ENCODE measurements at places on chromosomes 6 and 20.
A peak's percentile ranks its signal among the peaks of the same experiment; 100 is the strongest.

- DNase-seq, result no peak
Measured at GRCh38 chr6:73586416-73586974, 65.7 kb upstream of the EEF1A1 start.

DNA sequence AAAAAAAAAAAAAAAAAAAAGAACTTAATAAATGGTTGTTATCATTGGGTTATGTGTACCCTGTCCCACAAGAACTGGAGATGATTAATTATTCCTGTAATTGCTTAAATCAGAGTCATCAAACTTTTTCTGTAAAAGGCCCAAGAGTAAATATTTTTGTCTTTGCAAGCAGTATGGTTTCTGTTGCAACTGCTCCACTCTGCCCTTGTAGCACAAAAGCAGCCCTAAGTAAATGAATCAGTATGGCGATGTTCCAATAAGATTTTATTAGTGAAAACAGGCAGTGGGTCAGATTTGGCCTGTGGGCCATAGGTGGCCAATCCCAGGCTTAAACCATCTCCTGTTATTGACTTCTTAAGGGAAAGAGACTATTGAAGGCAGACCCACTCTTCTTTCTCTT is 252.7 kb downstream of the TSHZ2 start:
- DNase-seq, result no peak

- no peak for DNase-seq
Measured at GRCh38 chr6:8651998-8652397, 216.7 kb upstream of the SLC35B3 start.

DNA sequence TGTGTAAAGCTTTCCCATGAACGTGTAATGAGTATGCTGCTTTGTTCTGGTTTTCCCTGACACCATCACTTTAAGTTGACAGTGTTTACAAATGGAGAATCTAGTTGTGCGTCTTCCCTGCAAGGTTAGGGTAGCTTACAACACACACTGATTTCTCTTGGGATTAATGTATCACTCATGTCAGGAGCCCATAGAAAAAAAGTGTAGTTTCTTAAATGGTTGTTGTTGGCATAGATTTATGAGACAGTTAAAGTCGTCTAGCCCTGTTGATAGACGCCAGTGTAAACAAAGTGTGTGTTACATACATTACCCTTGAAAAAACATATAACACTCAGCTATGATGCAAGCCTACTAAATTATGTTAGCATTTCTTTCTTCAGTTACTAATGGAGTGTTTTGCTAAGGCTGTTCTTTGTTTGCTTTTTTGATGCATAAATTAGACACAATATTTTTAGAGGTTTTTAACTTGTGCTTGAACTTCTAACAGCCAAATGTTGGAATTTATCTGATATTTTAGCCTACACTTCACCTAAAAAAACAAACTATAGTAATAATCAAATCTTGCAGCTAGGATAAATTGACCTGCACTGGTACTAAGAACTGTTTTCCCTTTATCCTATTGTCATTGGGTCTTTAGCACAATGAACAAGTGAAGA is 88.6 kb downstream of the RNF217 start:
- no peak for DNase-seq

DNA sequence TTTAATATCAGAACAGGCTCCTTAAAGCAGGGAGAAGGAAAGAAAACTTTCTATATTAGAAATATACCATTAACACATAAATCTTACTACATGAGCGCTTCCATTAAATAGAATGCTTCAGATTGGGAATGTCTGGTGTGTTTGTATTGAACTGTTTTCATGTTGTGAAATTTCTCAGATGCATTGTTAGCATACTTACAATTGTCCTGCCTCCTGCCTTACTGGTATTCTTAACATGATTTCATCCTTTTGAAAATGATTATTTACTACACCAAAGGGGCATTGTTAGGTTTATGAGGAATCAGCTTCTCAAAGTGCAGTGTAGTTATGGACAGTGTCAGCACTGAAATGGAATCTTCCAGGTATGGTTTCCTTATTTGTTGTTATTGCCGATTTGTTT is 145.6 kb downstream of the MTFR2 start:
- DNase-seq, result no peak

DNA sequence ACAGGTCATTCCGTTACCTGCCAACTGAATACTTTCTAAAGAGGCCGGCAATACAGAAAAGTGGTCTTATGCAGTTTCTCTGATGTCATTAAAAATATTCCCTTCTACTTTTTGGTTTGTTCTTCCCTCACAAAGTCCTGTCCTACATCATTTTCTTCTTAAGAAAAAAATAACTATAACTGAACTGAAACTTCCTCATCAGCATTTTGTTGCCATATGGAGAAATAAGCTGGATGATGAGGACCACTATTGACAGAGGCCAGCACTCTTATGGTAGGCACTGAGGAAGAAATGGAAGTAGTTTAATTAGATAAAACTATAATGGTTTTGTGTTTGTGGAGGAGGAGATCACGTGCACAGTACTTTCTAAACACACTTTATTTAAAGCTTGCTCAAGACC is 274.9 kb downstream of the PHACTR1 start:
- no peak for DNase-seq

DNA sequence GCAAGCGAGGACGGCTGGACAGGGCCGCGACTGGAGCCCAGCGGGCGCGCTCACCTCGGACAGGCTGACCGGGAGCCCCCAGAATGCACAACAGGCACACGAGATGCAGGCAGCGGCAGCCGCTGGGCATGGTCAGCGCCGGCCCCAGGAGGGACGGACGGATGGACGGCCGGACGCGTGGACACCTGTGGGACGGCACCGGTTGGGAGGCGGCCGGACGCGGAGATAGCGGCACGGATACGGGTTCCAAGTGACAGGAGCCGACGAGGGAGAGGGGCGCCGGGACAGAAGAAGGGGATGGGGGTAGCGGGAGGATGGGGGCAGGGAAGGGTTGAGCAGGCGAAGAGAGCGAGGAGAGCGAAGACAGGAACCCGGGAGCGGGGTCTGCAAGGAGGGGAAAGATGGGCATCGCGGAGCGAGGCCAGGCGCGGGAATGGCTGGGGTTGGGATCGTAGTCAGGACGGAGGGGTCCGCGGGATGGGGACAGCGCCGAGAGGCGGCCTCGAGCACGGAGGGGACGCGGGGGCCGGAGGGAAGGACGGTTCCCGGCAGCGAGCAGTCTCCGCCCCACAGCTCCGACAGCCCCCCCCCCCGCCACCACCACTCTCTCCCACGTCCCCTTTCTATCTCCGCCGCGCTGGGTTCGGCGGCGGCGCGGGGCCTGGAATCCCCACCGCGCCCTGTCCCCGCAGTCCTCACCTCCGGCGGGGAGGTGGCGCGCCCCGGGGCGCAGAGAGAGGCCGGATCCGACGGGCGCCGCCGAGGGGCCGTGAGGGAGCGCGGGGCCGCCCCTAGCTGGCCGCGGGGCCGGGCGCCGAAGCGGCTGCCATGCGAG is 435 bp downstream of the DLK2 start:
- DNase-seq, result no peak

- DNase-seq, result no peak
Measured at GRCh38 chr6:163177892-163178420, 236.6 kb upstream of the QKI start.

GRCh38 chr6:41824571-41825569 is 37.4 kb downstream of the TOMM6 start:
- DNase-seq, result no peak

GRCh38 chr6:35569011-35569461 is 56.3 kb upstream of the TULP1 start:
- DNase-seq, result no peak

DNA sequence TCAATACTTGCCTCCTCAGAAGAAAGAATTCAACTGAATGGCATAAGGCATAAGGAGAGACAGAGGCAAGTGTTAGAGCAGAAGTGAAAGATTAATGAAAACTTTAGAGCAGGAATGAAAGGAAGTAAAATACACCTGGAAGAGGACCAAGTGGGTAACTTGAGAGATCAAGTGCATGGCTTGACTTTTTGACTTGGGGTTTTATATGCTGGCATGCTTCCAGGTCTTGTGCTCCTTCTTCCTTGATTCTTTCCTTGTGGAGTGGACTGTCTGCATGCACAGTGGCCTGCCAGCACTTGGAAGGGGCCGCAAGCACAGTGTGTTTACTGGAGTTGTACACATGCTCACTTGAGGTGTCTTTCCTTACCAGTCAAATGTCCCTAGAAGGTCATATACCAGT is 222.1 kb upstream of the UFL1 start:
- no peak for DNase-seq

- no peak for DNase-seq
Measured at GRCh38 chr6:122289762-122290539, 109.5 kb upstream of the HSF2 start.

DNA sequence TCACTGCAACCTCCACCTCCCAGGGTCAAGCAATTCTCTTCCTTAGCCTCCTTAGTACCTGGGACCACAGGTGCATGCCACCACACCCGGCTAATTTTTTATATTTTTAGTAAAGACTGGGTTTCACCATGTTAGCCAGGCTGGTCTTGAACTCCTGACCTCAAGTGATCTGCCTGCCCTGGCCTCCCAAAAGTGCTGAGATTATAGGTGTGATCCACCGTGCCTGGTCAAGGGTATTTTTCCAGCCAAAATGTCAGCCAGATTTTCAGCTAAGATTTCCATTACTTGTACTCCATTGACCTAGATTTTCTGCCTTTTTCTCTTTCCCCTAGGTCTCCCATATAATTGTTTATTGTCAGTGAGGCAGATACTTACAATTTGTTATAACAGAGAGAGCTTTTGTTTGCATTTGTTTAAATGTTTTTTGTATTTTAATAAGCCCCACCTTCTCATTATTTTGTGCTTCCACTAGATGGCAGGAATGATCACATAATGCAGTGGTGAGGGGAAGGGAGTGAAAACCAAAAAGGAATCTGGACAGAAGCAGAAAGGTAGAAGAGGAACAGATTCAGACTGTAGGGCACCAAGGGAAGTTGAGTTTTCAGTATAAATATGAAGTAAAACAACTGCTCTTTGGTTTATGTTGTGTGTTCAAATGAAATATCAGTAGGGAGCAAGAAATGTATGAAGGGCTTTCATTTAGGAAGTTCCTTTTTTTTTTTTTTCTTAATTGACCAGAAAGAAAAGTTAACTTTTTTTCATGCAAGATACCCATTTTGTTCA is 29.7 kb downstream of the RPF2 start:
- no peak for DNase-seq

DNA sequence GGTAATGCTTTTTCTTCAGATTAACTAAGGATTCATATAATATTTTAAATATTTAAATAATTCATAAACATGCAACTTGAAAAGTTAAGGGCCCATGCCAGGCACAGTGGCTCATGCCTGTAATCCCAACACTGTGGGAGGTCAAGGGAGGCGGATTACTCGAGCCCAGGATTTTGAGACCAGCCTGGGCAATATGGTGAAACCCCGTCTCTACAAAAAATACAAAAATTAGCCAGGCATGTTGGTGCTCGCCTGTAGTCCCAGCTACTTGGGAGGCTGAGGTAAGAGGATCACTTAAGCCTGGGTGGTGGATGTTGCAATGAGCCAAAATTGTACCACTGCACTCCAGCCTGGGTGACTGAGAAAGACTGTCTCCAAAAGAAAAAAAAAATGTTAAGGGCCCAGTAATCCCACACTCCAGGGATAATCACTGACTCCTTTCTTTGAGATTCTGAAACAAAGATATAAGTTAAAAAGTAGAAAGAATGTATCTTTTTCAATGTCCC is 7.9 kb upstream of the RIN2 start:
- DNase-seq, result no peak

- no peak for DNase-seq
Measured at GRCh38 chr20:48921883-48922820, 641 bp downstream of the ARFGEF2 start.

- no peak for DNase-seq
Measured at GRCh38 chr6:122817358-122817757, 28.3 kb downstream of the SMPDL3A start.

DNA sequence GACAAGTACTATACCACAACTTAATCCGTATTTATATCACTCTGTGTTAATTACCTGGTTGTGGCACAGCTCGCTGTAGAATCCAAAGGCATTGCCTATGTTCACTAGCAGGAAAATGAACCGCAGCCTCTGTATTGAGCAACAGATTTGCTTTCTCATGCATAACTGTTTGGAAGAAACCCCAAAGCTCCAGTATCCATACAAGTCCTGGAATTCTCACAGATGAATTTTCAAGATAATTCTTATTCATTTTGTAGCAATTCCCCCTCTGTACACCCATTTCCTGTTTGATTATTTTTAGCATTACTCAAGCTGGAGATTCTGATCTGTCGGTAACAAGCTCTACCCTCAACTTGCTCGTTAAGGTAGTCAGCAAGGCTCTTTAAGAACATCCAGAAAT is 63.5 kb downstream of the STMND1 start:
- DNase-seq, result no peak

GRCh38 chr20:64101731-64102621 is 5.4 kb downstream of the NPBWR2 start:
- DNase-seq, result no peak

- no peak for DNase-seq
Measured at GRCh38 chr6:35719830-35720733, 16.8 kb upstream of the ARMC12 start.

- DNase-seq, result no peak
Measured at GRCh38 chr6:112061605-112062004, 7.7 kb downstream of the CCN6 start.

GRCh38 chr6:24187965-24188577 is 62.1 kb downstream of the NRSN1 start:
- DNase-seq, result no peak

- peak; percentile 88 for DNase-seq
Measured at GRCh38 chr20:24948939-24949679, at the start of gene CST7. Gene CST7, plus strand, starts transcription at chr20:24949269. Its CDS starts 237 bp downstream, at chr20:24949506.

DNA sequence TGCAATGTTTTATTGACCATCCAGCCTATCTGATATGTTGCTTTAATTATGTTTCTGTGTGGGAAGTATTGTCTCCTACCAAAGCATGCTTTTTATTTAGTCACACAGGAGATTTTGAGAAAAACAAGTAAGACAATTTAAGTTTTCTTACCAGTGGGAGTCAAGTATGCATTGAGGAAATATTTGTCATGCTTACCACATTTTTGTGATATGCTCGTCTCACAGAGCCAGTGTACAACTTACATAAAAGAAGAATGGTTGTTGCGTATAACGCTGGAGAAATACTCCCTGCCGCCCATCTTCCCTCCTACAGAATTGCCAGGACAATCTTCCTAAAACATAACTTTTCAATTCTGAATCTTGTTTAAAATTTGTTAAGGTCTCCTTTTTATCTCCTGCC is 37.1 kb upstream of the FILIP1 start:
- no peak for DNase-seq

DNA sequence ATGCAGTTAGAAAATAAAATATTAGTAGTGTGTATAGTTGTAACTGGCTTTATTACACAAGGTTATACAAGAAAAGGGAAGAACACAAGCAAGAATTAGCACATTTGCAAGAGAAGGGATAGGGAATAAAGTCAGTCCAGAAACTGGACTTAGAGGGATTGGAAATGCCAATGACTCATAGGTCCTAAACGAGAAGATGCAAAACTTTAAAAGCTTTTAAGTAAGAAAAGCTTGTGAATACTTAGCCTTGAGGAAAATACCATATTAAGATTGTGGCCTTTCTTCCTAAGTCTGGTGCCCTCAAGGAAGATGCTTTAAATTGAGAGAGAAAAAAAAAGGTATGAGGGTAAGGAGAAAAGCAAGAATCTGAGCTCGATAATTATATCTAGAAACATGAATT is 102.3 kb upstream of the MCHR2 start:
- no peak for DNase-seq

Measured in activated CD8-positive, alpha-beta memory T cell treated with anti-CD3 and anti-CD28 coated beads for 4 hours (primary cell).